ENCODE measurements at places on chromosomes 7 and 10.

DNA sequence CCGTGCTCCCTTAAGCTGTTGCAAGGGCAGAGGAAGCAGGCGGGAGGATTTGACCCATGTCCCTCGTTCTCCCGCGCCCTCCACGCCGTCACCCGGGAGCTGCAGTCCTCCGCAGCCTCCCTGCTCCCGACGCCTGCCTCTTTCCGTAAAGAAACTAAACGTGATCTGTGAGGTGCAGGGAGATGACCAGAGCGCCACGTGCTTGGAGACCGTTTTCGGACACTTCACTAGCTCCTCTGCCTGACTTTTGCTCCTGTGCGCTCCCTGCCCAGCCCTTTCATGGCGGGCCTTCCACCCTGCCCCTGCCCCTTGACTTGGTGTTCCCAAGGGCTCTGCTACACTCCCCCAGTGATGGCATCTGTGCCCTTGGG, 171.2 kb downstream of the LSM5 start:
- DNase-seq, result no peak

GRCh38 chr7:26101361-26102151, 50.4 kb upstream of the NFE2L3 start:
- DNase-seq, result peak; percentile 23

- DNase-seq, result no peak
These were observed 18.4 kb downstream of the VSTM4 start for GRCh38 chr10:49096890-49097445.

- DNase-seq, result no peak
These were observed 7.0 kb downstream of the TAX1BP1 start for GRCh38 chr7:27746978-27747377.

DNA sequence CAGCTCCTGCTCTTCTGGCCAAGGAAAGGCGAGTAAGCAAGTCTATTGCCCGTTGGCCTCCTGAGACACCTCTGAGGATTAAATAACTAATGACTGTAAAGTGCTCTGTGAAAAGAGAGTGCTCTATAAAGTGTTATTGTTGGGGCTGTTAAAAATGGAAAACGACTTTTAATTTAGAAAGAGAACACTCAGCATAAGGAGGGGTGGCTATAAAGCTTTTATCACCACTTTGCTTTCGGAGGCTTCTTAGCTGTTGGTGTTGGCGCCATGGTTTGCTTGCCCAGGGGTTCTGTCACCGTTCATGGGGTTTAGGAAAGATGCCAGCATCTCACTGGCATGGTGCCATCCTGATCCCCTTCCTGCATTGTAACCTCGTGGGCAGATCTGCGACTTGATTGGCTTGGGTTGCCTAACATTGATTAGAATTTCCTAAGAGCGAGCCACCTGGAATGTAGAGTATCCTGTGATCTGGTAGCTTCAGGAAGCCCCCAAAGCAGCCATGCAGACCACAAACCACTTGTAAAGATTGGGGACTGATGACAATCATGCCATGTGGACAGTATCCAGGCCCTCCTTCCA, 509.9 kb downstream of the LRMDA start:
- DNase-seq, result no peak

DNA sequence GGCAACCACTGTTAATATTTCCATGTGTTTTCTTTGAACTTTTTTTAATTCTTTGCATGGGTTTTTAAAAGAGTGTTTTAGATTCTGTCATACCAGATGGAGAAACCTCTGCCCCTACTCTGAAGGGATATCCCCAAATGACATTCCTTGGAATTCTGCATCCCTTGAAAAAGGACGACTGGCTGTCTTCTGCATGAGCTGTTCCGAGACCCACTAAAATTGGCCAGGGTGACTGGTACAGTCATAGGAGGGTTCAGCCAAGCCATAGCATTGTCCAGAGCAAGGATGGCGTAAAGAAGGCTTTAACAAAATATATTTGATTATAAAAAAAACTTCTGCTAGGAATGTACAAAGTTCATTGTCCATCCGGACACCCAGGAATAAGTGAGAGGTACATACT, 952.9 kb downstream of the NRG3 start:
- DNase-seq, result no peak

DNA sequence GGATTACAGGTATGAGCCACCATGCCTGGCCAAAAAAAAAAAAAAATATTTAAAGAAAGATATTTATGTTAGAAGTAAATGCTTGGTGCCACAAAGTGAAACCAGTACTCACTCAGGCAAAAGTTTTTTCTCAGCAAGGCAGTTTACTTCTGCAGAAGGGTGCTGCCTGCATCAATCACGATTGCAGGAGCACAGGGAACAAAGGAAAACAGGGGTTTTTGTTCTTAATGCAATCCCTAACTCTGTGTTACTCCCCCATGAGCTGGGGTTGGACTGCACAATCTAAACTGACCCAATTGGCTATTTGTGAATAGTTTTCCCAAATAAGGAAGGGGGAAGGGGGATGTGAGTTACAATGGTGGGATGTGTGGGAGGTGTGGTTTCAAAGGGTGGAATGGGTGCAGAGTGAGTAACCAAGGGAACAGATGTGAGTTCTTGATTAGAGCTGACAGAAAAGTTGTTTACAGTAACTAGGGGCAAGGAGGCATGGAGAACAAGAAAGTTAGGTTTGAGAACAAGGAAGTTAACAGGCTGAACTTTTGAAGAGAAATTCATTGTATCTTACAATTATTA, 255.4 kb downstream of the TYW1 start:
- no peak for DNase-seq

GRCh38 chr10:4058514-4059029, 273.6 kb upstream of the KLF6 start:
- DNase-seq, result no peak

- no peak for DNase-seq
These were observed 66.0 kb upstream of the DOCK1 start for GRCh38 chr10:126839094-126839761.

DNA sequence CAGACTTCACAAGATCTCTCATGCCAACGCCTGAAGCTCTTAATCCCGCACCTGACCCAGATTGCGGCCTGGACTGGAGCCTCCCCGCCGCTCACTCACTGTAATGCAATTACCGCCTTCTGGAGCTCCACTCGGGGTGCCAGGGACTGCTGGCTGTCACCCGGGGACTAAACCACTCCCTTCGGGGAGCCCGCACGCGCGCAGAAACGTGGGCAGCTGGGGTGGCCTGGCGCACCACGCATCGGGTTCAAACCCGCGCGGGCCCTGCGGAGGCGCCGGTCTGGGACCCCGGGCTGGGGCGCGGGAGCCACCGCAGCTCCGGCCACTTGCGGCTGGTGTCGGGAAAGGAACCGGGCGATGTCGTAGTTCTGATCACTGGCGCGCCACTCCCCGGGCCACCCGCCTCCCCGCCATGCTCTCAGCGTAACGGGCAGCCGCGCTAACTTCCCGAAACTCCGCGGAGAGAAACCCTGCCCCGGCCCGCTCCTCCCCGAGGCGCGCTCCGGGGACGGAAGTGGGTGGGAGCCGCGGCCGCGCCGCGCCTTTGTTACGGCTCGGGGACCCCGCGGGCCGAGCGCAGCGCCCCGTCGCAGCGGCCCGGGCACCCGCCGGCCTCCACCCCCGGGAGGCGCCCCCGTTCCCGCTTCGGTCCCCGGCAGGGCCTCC, 100.3 kb upstream of the SVIL start:
- peak; percentile 82 for DNase-seq

GRCh38 chr10:5601826-5602495, 64.4 kb downstream of the ASB13 start:
- DNase-seq, result no peak

DNA sequence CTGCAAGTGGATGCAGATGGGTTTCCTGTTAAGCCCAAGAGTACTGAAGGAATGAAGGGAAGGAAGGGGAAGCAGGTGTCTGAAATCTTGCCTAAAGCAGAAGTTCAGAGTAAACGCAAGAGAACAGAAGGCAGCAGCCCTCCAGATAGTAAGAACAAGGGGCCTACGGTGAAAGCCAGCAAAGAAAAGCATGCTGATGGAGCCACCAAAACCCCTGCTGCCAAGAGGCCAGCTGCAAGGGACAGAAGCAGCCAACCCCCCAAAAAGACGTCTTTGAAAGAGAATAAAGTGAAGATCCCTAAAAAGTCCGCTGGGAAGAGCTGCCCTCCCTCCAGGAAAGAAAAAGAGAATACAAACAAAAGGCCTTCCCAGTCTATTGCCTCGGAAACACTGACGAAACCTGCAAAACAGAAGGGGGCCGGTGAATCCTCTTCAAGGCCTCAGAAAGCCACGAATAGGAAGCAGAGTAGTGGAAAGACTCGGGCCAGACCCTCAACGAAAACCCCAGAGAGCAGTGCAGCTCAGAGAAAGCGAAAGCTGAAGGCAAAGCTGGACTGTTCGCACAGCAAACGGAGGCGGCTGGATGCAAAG, 152.5 kb downstream of the LCOR start:
- DNase-seq, result no peak

- peak; percentile 64 for DNase-seq
These were observed 128.1 kb upstream of the FAM20C start for GRCh38 chr7:64098-64915.

DNA sequence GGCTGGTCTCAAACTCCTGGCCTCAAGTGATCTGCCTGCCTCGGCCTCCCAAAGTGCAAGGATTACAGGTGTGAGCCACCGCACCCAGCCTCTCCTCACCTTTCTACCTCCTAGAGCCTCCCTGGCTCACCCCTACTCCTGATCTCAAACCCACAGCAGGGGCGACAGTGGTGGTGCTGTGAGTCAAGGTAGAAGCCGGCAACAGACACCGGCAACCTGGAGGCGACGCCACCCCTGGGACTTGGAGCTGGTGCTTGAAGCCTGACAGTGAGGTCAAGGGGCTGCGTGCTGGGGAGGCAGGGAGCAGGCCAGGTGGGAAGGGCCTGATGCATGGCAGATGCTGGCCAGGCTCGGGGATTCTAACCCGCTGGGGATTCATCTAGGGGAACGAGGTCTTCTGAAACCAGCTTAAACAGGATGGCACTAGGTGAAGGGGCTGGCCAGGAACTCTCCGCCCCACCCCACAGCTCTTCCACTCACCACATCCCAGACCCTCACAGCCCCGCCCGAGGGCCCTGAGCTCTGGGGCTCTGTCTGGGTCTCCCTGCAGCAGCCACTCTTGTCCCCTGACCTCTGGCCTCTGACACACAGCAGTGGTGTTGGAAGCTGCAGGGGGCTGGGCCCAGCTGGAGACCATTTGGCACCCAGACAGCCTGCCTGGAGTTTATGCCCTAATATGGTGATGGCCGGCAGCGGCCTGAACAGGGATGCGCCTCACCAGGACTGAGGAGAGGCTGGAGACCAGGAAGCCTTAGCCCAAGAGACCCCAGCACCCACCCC, 16.4 kb downstream of the KCNH2 start:
- no peak for DNase-seq

DNA sequence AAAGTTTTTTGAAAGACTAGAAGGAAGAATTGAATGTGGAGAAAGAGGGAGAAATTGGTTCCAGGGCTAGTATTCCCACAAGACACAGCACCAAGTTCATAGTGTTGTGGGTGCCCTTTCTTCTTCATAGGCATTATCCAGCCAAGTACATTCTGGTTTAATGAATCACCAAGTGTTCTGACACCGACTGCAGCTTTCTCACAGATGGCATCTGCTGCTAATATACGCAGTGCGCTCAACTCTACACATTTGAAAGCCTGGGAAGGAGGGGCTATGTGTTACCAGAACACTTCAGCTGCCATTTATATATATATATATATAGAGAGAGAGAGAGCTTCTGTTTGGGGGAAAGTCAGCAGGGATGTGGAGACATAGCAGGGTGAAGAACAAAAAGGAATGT, 1168.4 kb downstream of the GATA3 start:
- DNase-seq, result no peak

GRCh38 chr7:145543242-145543641, 573.4 kb upstream of the CNTNAP2 start:
- DNase-seq, result no peak

- DNase-seq, result peak; percentile 57
These were observed 31.3 kb downstream of the TMEM270 start for GRCh38 chr7:73892003-73892999.

GRCh38 chr7:120703585-120704240, 154.2 kb downstream of the TSPAN12 start:
- no peak for DNase-seq

- no peak for DNase-seq
These were observed 4.4 kb downstream of the OPN4 start for GRCh38 chr10:86658751-86659150.

GRCh38 chr7:53094827-53095226, 59.4 kb downstream of the POM121L12 start:
- DNase-seq, result no peak

DNA sequence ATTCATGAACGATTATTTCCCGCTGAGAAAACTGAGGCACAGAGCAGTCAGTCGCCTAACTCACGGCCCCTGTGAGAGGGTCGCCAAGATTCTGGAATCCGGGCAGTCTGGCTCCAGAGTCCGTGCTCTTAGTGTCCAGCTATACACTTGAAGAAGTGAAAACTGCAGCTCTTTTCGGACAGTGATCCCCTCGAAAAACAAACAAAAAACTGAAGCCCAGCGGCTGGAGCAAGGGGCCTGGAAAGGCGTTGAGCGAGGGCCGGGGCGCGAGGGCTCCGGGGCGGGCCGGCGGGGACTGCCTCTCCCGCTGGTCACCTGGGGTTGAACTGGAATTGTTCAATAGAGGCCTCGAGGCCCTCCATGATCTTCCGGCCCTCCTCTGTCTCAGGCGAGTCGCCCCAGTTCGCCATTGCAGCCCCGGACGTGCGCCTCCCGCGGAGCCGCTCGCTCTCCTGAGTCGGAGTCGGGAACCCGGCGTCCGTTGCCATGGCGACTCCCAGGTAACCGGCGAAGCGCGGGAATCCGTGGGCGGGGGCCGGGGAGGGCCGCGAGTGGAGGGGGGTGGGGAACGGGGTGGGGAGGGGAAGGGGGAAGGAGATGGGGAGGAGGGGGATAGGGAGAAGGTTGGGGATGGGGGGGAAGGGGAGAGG, 881 bp downstream of the C10orf67 start:
- peak; percentile 72 for DNase-seq

DNA sequence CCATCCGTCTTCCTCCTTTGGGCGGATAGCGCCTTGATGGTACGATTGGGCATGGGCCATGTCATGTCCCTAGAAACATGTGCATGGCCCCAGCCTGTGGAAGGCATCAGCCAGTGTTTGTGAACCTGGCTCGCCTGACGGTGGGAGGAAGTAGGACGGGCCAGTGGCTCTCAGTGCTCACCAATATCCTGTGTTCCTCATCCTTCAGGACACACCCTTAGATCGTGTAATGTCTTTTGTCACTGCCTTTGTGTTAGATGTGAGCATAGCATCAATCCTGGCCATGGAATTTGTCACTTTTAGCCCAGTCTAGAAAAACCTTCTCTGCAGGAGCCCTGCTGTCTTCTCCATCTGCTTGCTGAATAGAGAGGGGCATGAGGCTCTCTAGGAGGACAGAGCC, 77.6 kb downstream of the PFKFB3 start:
- no peak for DNase-seq

GRCh38 chr10:126953886-126954285, 48.7 kb downstream of the DOCK1 start:
- DNase-seq, result no peak

- DNase-seq, result no peak
These were observed 10.1 kb upstream of the TMEM196 start for GRCh38 chr7:19783541-19783940.

DNA sequence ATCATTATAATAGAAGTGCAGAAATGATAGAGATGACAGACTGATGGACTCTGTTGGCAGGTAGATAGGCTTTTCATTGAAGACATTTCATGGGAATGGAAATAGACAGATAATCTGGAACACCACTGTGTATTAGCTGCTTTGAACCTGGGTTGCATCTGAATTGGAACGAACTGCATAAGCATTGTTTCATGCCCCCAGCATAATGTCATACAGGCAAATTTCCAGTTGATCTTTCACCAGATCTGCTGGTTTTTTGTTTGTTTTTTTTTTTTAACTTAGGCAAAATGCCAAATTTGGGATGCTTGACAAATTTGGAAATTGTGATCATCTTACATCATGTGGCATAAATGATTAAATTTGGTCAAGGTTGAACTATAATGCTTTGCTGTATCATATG, 172.1 kb upstream of the AOAH start:
- no peak for DNase-seq

Measured in left cardiac atrium (tissue), 4 donors.